ENCODE measurements at places on chromosomes 7 and 10.

DNA sequence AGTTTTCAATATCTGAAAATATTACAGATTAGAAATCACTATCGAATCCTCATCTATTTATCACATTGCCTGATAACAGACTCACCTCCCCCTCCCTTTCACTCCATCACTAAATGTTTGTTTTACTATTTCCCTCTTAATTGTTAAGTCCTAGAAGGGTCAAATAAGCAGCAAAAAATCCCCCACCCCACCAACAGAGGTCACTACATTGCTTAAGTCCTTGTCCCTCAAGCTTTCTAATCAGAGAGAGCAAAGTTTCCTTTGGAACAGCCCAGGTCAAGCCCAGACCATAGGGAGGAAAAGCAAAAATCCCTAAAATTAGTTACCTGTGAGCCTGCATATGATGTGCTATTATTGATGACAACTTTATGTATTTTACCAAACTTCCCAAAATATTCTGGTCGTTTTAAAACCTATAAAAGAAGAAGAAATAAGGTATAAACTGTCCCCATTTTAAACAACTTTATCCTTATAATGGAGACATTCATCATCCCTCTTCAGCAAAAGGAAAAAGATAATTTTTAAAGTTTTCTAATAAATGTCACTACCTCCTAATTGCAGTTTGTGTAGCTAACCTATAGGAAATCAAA, 95.0 kb downstream of the CNOT4 start:
- DNase-seq = peak; percentile 3

DNA sequence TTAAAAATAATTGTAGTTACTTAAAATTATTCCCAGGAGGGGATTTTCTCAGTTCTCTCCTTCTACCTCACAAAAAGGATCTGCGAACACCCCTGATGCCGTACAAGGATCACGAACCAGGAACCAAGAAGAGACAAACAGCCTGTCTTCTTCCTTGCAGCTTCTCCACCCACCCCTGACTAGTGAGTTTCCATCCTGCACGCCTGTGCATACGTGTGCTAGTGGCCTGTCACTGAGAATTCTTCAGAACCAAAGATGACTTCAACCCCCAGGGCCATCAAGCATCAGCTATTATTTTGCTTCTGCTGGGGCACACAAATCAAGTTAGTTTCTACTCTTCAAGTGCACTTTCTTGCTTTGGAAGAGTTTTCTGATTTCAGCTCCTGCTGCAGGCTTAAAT, 175.5 kb upstream of the KLF6 start:
- DNase-seq = no peak

- no peak for DNase-seq
These were observed 1005.8 kb upstream of the C7orf33 start for GRCh38 chr7:147584771-147585193.

GRCh38 chr7:21013765-21014539, 227.3 kb upstream of the SP8 start:
- DNase-seq = peak; percentile 43

DNA sequence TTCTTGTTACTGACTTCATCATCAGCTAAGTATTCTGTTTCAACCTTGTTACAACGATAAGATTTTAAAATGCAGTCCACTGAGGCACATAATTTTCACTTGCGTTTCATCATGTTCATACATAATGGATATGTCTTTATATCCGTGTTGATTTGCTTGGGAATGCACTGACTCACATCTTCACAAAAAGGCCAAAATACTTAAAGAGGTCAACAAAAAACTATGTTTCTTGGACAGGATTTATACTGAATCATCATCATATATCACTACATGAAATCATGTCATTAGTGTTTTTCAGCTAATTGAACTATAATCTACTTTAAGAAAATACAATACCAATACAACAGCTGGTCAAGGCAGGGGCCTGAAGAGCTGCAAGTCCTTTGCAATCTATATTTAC, 324.5 kb upstream of the KLF6 start:
- no peak for DNase-seq

- peak; percentile 46 for DNase-seq
These were observed 222.9 kb upstream of the CELF2 start for GRCh38 chr10:10794791-10795191.

GRCh38 chr10:81520688-81521087, 354.3 kb upstream of the NRG3 start:
- DNase-seq = no peak

GRCh38 chr7:47371733-47372368, 210.1 kb downstream of the TNS3 start:
- DNase-seq = peak; percentile 80

GRCh38 chr7:20079080-20079479, 138.1 kb downstream of the MACC1 start:
- DNase-seq = no peak

DNA sequence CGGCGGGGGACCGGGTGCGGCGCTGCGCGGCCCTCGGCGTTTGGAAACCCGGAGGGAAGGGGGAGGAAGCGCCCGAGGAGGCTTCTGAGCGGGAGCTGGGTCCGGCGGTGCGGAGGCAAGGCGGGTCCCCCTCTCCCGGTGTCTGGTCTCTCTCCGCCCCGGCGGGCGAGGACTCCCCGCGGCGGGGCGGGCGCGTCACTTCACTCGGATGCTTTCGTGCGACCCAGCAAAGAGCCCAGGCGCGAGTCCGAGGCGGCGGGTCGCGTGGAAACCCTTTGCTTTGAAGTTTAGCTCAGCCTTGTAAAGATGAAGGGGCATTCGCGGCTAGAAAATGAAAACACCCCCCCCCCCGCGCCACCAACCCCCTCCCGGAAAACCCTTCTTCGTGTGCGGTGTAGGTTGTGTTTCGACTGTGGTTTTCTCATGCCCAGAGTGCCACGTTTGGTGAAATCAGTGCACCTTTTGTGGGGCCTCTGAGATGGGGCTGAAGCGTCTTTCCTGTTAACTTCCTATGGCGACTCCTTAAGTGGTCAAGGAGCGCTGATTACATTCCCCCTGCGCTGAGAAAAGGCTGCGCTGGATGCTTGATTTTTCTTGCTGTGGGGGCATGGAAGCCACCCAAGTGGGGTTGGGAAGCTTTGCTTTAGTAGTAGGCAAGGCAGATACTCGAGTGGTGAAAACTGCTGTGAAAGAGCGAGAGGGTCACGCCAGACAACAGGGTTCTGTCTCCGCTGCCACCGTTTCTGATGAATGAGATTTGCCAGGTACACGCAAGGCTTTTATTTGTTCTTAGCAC, 876 bp downstream of the GNAI1 start:
- peak; percentile 20 for DNase-seq

DNA sequence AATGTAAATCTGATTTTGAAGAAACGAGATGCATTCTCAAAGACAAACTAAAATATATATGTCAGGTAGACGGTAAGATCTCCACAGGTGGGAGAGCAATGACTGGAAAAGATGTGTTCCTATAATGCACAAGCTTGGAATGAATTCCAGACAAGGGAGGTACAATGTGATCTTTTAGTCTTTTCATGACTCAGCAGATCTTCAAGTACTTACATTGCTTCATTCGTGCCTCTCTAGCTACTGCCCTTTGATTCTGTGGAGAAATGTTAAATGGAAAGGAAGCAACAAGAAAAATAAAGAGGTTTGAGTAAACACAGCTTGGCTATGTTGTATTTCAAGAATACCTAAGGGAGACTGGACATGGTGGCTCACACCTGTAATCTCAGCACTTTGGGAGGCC, 106.6 kb downstream of the GAD2 start:
- DNase-seq = no peak

DNA sequence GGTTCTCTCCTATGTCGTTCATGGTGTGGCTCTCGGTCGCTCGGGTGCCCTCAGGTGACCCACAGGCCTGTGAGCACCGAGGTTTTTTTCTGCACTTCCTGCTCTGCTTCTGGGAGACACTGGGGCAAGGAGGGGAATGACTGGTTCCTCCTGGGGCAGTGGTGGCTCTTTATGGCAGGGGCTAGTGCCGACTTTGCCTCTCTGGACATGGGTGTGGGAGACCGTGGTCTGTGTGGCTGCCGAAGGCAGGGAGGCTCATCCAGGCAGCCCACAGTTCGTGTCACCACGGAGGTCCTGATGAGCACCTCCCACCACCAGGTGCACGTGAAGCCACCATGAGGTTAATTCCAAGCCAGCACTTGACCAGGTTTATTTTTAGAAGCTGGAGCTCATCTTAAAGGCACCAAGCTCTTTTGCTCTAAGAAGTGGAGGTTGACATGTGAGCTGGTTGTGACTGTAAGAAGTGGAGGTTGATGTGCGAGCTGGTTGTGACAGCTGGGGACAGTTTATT, 24.7 kb upstream of the DPYSL4 start:
- DNase-seq = no peak

- no peak for DNase-seq
These were observed 423.2 kb upstream of the PCDH15 start for GRCh38 chr10:55224007-55224781.

DNA sequence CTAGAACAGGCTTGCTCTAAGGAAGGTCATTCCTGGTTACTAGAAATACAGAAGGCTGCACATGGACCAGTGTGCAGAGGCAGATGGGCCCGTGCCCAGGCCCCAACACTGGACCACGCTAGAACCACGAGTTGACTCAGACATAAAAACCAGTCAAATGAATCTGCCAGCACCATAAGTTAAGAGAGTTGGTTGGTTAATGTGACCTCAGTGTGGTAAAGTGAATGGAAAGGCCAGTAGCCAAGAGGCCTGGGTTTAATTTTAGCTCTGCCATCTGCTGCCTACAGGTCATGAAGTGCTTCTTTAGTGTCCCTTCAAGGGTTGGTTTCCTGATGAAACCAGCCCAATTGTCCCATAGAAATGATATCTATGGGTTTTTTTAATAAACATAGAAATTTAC, 329.6 kb upstream of the NRP1 start:
- DNase-seq = no peak

GRCh38 chr7:40709062-40709964, 574.5 kb downstream of the SUGCT start:
- peak; percentile 18 for DNase-seq

GRCh38 chr10:26365681-26366358, 72.3 kb upstream of the APBB1IP start:
- peak; percentile 48 for DNase-seq

DNA sequence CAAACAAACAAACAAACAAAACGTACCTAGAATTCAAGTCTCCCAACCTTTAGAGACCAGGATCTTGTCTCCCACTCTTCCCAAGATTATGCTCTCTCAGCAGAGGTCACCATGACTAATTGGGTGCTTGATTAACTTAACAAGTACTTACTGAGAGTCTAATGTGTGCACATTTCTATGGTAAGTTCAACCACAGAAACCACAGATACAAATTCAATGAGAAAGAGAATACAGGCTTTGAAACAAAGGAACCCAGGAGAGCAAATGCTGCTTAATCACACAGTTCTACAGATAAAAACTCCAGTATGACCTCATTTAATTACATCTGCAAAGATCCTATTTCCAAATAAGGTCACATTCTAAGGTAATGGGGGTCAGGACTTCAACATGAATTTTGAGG, 142.8 kb downstream of the DNAJC1 start:
- no peak for DNase-seq

- no peak for DNase-seq
These were observed 232.3 kb downstream of the ADAM12 start for GRCh38 chr10:126156012-126156411.

- DNase-seq = peak; percentile 18
These were observed 142.0 kb downstream of the CDH23 start for GRCh38 chr10:71538608-71539260.

- no peak for DNase-seq
These were observed 109.9 kb upstream of the ABI1 start for GRCh38 chr10:26970667-26971066.

GRCh38 chr7:151079199-151079910, 1.3 kb downstream of the FASTK start:
- DNase-seq = no peak

Measured in RWPE1 (cell line).